Fibroblast of skin of right biceps (primary cell): ENCODE measurements at places on chromosomes 2 and 18.

GRCh38 chr2:218448934-218449333 is 30.0 kb downstream of the VIL1 start:
- DNase-seq: peak; percentile 11

- peak; percentile 97 for DNase-seq
Measured at GRCh38 chr2:56741601-56742102, 557.9 kb downstream of the CCDC85A start.

GRCh38 chr2:205925373-205926337 is 160.3 kb downstream of the INO80D start:
- DNase-seq: peak; percentile 61

GRCh38 chr18:80124131-80124530 is 15.1 kb downstream of the ADNP2 start:
- no peak for DNase-seq

DNA sequence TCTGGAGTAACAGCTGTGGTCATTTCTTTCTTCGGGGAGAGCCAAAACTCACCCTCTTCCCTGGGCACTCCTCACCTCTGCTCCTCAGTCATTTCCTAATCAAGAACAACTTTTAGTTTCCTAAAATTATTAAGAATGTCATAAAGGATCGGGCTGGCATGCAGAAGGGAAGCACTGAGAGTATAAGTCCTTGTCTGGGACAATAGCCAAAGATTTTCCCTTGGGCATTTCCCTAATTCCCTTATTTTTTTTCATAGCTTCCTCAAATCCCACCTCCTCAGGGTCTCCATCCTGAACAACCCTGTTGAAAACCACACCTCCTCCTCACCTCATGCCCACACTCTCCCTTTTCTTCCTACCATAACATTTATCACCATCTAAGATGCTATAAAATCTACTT is 115.0 kb downstream of the MREG start:
- no peak for DNase-seq

DNA sequence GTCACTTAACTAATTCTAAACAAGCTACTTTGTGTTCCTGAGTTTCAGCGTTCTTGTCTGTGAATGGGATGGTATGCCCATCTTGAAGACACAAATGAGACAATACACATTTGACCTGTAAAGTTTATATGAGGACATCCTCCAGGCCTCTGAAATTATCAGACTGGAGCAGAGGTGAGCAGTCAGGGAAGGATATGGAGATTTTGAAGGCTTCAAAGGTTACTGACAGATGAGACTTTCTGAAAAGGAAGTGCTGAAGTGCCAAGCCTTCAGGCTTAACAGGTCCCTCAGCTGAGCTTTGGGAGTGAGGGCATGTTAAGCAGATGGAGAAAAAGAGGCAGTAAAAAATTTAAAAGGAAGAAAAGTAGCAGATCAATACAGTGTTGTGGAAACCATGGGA is 110.9 kb upstream of the FOSL2 start:
- DNase-seq: no peak

DNA sequence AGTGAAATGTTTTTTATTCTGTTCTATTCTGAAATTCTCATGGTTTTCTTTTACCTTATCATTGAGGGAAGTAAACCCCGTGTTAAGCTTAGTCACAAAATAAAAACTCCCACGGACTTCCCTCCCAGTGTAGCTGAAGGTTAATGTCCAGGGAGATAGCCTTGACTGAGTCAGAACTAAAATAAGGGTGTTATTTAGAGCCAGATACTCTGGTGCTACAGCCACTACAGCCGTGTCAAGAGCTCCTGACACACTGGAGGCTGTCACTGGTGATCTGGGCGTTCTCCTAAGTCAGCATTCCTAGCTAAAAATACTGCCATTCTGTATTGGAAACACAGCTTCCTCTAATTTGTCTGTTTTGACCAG is 82.0 kb upstream of the RANBP2 start:
- peak; percentile 72 for DNase-seq

GRCh38 chr2:228901531-228901930 is 369.6 kb downstream of the PID1 start:
- peak; percentile 48 for DNase-seq

DNA sequence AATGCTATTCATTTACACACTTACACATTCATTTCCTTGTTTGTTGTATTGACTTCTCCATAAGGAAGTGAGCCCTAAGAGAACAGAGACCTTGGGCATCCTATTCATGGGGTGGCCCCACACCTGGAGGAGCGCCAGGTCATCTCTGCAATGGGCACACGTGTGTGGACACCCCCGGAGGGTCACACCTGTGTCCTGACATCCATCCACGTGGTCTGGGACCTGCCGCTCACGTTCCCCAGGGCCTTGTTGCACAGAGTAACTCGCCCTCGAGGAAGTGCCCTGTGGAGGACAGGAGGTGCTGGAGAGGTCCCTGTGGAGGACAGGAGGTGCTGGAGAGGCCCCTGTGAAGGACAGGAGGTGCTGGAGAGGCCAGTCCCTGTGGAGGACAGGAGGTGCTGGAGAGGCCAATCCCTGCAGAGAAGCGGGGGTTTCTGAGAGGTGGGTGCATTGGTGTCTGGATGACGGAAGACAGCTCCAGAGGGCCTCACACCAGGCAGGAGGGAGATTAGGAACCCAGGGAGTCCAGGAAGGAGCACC is 73.2 kb upstream of the GPC1 start:
- DNase-seq: no peak

DNA sequence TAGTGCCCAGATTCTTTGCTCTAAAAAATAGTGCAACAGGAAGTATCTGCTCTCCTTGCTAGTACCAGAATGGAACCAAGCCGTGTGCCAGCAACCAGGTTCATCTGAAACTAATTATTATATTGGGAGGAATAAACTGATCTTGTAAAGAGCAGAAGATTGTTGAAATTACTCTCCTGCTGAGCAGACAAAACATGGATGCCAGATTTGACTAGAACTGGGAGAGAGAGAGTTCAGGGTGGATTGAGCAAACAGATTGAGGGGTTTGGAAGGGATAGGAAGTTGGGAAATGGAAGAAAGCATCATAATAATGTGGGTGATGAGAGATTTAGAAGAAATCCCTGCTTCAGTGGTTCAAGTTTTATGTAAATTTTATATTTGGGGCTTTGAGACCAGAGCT is 160.1 kb upstream of the RASGRP3 start:
- peak; percentile 18 for DNase-seq

- DNase-seq: no peak
Measured at GRCh38 chr2:109437325-109438090, 176.3 kb downstream of the SEPTIN10 start.

DNA sequence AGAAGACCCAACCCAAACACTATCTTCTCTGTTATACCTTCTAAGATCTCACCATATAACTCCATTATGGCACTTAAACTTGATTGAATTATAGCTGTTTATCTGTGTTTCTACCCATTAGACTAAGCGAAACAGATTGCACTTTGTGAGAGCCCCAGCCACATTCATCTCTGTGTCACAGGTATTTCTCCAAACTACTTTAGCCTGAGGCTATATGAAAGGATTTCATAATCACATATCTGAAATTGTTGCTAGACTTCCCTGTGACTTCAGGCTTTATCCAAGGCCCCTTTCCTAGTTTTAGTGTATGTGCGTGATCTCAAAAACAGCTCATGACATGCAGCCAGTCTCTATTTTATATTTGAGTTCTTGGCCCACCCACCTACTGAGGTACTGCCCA is 745.0 kb upstream of the ACVR2A start:
- DNase-seq: no peak

GRCh38 chr2:15279201-15279876 is 281.8 kb downstream of the NBAS start:
- DNase-seq: no peak

DNA sequence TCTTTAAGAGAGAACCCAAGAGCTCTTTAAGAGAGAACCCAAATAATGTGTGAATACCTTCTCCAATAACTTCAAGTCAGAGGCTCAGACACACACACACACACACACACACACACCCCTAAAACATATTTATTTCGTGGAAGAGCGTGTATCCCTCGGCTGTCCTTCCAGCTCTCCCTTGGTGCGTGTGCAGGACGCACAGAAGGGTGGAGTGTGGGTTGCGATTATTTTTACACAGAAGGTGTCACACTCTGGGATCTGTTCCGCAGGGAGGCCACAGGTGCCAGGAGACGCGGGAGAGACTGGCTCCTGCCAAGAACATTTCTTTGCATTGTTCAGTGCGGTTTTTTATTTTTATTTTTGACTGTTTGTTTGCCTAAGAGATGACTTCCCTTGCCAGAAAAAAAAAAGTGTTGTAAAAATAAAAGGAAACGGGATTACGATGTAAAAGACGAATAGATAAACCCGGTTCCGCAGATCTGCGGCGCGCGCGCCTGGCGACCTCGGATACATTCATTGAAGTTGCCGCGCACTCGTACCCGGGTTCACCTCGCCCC is 47.3 kb upstream of the ATP6V1B1 start:
- no peak for DNase-seq

DNA sequence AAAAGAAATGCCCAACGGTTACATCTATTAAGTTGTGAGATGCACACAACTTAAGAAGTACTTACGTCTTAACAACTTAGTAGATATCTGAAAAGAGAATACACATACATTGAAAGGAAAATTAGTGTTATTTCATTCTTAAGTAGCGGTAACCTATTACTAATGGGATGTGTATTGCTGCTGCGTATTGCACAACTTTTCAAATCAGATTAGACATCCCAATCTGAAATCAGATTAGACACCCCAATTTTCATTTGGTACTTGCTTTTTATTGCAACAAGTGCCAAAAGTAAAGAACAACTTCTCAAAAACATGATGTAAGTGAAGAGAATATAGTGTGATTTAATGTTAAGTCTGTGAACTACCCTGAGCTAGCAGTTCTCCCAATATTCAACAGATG is 155.5 kb downstream of the DSC3 start:
- DNase-seq: no peak
